AG09319 (cell line): ENCODE measurements at places on chromosomes 2 and 18.

- DNase-seq = peak; percentile 56
Observed at GRCh38 chr2:181998891-181999654, 13.4 kb downstream of the PPP1R1C start.

- no peak for DNase-seq
Observed at GRCh38 chr2:86174445-86174844, 20.8 kb downstream of the IMMT start.

GRCh38 chr2:240494194-240494793 is 58.8 kb downstream of the GPC1 start:
- no peak for DNase-seq

DNA sequence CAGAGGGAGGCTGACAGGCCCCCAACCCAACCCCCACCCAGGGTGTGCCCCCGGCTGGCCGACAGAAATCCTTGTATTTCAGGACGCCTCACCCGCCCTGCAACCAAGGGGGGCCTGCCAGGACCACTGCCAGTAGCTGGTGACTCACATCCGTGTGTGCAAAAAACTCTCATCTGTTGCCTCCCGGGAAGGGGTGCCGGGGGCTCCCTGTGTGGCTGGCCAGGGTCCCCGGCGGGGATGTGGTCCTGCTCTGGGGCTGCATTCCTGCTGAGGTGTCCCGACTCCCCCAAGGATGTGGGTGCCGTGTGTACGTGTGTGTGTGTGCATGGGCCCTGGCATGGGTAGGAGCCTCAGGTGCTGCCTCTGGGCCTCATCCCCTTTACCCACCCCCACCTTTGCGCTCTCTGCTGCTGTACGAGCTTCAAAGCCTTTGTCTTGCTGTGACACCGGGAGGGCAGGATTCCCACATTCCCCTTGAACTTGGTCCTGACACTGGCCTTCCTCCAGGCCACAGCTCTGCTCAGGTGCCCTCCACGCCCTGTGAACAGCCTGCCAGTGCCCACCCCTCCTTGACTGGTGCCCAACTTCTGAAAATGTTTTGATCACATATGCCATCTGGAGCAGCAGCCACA is 226.3 kb upstream of the HDAC4 start:
- DNase-seq = no peak

DNA sequence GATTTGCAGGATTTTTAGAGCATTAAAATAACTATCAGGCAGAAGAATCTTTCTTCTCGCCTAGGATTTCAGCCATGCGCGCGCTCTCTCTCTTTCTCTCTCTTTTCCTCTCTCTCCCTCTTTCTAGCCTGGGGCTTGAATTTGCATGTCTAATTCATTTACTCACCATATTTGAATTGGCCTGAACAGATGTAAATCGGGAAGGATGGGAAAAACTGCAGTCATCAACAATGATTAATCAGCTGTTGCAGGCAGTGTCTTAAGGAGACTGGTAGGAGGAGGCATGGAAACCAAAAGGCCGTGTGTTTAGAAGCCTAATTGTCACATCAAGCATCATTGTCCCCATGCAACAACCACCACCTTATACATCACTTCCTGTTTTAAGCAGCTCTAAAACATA is 137.0 kb downstream of the MEIS1 start:
- DNase-seq = no peak

GRCh38 chr2:221649051-221649775 is 77.1 kb upstream of the EPHA4 start:
- no peak for DNase-seq

- DNase-seq = no peak
Observed at GRCh38 chr2:154587739-154588138, 110.8 kb upstream of the KCNJ3 start.

DNA sequence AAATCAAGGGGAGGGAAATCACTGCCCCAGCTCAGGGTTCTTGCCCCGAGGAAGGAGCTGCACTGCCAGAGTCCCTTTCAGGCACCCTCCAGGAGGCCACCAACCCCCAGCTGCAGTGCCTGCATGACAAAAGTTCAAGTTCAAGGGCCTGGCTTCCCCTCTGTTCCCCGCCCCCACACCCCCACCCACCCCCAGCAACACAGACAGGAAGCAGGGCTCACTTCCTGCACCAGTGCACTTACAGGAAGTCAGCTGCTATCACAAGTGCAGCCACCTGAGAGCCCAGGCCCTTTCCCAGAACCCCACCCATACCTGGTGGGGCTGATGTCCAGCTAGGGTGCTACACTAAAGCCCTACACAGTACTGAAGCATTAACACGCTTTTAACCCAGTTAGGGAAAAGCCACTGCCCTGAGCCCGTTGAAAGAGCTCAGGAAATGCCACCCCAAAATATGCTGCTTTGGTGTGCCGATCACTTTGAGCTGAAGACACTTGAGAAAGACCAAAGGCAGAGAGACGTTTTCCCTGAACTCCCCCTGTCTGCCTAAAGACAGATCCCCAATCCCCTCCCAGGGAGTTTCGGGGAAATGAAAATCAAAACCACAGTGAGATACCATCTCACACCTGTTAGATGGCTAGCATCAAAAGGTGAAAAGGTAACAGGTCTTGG is 109.9 kb upstream of the CAB39 start:
- DNase-seq = no peak

- no peak for DNase-seq
Observed at GRCh38 chr18:12314591-12315305, 6.7 kb downstream of the TUBB6 start.

DNA sequence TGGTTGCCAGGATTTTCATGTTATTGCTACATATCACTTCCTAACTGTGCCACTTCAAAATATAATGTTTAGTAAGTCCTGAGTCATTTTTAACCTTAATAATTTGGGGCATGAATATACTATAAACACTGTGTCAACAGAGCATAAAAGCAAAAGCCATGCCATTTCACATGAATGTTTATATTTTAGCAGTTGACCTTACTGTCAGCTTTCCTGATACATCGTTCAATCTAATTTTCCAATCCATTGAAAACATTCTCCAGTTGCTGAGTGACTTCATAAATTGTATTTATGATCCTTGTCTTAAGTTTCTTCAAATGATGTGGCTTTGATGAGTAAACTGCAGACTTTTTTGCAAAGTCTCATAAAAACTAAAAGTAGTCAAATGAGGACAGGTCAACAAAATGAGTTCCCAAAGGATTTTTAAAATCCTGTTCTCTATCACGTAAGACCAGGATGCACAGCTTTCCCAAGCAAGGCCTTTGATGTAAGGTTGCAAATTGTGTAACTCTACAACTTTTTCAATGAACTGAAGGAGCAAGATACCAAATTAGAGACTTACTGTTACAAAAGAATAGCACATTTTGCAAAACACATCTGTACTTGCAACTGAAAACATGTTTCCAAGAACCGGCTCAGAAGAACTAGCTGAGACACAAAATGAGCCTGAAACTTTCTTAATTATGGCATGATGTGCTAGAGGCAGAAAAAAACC is 117.7 kb downstream of the SATB2 start:
- DNase-seq = peak; percentile 58

GRCh38 chr2:154697418-154698252 is 860 bp upstream of the KCNJ3 start:
- DNase-seq = no peak

DNA sequence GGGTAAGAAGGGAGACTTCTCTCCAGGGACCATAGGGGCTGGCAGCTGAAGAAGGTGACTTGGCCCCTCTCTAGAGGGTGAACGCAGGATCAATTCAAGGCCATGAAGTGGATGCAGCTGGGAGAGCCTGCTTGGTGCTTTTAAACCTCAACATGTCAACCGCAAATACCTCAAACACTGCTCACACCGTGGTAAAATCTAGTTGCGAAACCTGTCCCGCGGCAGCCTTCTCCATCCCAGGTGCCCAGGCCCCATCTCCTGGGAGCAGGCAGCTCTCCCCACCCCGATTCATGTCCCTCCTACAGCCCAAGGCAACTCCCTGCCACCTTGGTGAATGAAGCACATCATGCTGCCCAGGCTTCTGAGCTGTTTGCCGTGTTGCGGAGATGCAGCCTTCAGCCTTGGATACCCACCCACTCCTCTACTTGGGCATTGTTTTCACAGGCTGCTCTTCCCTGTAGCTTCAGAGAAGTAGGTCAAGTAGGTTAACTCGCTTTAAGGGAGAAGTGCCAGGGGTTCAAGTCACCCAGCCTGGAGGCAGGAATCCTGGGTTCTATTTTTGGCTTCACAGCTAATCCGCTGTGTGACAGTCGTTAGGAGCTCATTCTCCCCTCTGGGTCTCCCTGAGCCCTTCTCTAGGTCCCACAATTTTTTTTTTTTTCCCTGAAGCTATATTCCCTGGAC is 6.2 kb upstream of the EFR3B start:
- DNase-seq = no peak

DNA sequence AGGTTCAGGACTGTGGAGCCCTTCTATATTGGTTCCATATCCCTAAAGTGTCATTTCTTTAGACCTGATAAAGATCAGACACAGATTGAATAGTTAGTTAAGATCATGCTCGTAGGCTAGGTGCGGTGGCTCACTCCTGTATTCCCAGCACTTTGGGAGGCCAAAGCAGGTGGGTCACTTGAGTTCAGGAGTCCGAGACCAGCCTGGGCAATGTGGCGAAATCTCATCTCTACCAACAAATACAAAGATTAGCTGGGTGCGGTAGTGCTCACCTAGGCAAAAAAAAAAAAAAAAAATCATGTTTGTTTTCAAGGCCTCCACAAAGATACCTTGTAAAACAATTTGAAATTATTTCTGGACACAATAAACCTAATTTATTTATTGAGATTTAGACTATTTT is 4.6 kb upstream of the ANKAR start:
- no peak for DNase-seq

GRCh38 chr18:6820314-6820713 is 90.8 kb downstream of the ARHGAP28 start:
- no peak for DNase-seq

DNA sequence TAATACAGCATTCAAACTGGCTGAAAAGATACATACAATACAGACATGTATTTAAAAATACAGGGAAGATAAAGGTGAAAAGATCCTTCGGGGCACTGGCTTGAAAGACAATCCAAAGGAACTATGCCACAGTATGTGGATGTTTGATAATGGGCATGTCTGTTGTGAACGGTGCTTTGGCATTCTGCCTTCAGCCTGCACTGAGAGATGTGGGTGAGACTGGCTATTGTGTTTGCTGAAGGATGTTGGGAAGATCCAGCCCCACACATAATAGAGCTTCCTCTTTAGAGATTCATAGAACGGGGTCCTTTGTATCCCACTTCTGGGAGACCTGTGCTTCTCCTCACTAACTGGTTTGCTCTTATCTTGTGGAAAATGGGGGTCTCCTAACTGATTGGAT is 65.1 kb upstream of the CXCR4 start:
- DNase-seq = no peak

DNA sequence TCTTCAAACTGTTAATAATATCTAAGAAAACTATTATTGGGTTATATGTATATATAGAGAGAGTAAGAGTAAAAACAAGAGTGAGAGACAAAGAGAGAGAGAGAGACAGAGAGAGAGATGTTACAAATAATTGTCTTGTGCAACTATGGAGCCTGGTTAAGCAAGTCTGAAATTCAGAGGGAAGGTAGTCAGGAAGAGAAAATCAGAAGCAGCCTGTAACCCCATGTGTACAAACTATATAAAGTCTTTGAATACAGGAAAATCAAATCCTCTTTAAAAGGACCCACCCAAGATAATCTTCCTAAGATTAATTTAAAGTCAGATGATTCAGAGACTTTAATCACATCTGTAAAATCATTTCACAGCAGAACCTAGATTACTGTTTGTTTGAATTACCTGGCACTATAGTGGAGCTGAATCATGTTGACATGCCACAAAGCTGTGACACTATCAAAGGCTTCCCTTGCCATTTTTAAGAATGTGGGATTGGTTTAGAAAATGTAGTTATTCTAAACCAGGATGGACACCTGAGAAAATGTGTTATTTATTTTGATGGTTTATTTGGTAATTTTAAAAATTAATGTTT is 301.7 kb upstream of the FSIP2 start:
- no peak for DNase-seq

DNA sequence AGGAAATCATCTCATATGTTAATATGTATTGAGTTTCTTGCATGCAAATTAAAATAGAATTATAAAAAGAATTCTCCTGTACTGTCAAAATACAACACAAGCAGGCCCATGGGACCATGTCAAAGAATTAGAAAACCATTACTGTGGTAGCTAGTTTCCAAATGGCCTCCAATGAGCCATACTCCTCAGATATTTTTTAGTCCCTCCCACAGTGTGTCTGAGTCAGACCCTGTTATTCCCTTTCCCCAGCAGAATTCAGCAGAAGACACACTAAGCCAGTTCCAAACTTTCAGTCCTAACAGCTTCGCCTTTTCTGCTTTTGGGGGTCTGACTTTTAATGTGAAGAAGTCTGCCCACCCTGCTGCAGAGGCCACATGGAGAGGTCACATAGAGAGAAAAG is 86.7 kb downstream of the FIGN start:
- no peak for DNase-seq

DNA sequence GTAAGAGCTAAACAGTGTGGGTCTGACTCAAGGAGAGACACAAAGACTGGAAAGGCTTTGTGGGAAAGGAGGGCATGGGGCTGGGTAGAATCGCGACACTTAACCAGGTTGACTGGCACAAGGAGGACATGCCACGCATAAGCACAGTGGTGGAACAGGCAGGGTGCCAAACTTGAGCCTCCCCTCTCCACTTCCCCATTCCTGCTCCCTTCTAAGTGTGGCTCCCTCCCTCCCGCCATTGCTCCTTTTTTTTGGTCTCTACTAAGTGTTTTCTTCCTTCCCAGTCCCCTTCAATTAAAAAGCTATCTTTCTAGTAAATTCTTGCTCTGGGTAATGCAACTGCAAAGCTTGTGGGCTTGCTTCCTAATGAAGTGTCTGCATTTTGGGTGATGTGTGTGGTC is 40.3 kb upstream of the ZFP36L2 start:
- DNase-seq = no peak

DNA sequence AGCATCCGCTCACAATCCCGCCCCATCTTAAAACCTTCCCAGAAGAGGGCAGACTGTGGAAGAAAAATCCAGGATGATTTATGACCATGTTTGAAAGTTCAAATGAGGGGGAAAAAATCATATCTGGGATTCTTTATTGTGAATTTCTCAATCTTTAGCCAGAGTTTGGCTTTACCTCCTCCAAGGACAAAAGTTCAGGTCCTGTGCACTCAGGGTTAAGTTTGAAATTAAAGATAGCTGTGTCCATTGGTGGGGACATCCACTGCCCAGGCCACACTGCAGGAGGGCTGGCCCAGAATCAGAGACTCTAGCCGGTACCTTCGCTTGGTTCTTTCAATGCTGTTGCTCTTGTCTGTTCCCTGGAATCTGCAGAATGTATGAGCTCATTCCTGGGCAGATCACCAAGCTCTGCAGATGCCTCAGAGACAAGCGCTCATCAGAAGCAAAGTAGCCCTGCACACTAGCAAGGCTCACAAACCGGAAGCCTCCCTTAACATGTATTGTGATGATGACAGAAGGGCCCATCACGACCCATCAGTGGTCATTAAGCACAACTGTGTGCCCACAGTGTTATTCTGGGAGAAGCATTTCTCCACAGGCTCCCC is 375.3 kb upstream of the KLHL29 start:
- no peak for DNase-seq

- peak; percentile 40 for DNase-seq
Observed at GRCh38 chr18:6482198-6482977, 67.7 kb upstream of the L3MBTL4 start.

- no peak for DNase-seq
Observed at GRCh38 chr2:148907085-148907785, 32.2 kb downstream of the KIF5C start.

- DNase-seq = no peak
Observed at GRCh38 chr2:191435141-191435540, 189.9 kb downstream of the MYO1B start.

GRCh38 chr2:206739271-206739670 is 21.1 kb upstream of the DYTN start:
- DNase-seq = no peak
